ENCODE measurements at places on chromosomes 5 and 9.

- no peak for DNase-seq
Measured at GRCh38 chr5:13350767-13351166, 593.7 kb downstream of the DNAH5 start.

DNA sequence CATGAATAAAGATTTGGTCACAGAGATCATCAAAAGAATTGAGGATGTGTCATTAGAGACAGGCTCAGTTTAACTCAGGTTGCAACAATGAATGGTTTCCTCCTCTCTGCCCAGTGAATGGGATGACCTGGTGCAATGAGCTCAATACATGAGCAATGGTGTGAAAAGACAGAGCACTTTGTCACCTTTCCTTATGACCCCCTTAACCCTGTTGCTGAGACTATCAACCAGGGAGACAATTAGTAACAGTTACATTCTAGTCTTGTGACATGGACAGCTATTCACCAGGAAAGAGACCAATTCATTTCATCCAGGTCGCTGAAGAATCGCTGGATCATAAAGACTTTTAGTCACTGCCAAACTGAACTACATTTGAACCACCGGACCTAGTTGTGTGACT is 19.9 kb upstream of the CDH6 start:
- DNase-seq = no peak

- DNase-seq = no peak
Measured at GRCh38 chr5:143653256-143653655, 158.7 kb upstream of the HMHB1 start.

GRCh38 chr9:76521906-76522305 is 62.9 kb downstream of the GCNT1 start:
- DNase-seq = no peak

- DNase-seq = no peak
Measured at GRCh38 chr5:88518131-88519016, 249.7 kb upstream of the TMEM161B start.

GRCh38 chr5:141916522-141916921 is 7.1 kb upstream of the DELE1 start:
- no peak for DNase-seq

DNA sequence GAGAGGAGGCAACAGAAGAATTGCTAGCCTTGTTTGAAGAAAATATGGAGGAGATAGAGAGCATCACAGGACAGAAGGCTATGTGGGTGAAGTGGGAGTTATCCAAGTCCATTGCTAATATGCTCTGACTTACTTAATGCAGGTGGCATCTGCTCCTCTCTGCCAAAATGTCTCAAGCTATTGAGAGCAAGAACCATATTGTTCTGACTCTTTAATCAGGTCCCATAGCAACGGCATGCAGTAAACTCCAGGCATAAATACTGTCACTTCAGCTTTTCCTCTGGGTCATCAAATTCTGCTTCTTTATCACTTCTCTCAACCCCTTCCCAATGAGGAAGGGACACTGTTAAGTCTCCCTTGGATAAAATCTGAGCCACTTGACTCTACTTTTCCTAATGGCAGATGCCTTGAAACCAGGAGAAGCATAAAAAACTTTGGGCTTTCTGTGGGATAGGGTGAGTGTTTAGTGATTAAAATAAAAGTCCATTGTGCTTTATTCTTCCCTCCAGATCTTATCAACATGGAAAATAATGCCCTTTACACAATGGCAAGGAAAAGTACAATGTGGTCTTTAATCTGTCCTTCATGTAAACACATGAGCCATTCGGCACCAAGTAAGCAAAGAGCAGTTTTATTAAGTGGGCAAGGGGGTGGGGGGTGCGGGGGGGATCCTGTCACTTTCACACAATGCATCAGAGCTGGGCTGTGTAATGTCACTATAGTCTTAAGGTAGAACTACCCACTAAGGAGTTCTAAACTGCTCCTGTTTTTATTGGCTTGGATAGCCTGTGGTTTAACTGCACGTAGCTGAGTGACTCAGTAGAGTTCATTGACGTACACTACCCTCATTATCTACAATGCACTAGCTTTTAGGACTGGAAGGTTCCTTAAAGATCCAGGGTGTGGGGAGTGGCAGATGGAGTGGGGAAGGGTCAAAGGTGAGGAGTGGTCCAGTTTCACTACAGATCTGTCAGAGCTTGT is 71.0 kb upstream of the TARS1 start:
- no peak for DNase-seq

DNA sequence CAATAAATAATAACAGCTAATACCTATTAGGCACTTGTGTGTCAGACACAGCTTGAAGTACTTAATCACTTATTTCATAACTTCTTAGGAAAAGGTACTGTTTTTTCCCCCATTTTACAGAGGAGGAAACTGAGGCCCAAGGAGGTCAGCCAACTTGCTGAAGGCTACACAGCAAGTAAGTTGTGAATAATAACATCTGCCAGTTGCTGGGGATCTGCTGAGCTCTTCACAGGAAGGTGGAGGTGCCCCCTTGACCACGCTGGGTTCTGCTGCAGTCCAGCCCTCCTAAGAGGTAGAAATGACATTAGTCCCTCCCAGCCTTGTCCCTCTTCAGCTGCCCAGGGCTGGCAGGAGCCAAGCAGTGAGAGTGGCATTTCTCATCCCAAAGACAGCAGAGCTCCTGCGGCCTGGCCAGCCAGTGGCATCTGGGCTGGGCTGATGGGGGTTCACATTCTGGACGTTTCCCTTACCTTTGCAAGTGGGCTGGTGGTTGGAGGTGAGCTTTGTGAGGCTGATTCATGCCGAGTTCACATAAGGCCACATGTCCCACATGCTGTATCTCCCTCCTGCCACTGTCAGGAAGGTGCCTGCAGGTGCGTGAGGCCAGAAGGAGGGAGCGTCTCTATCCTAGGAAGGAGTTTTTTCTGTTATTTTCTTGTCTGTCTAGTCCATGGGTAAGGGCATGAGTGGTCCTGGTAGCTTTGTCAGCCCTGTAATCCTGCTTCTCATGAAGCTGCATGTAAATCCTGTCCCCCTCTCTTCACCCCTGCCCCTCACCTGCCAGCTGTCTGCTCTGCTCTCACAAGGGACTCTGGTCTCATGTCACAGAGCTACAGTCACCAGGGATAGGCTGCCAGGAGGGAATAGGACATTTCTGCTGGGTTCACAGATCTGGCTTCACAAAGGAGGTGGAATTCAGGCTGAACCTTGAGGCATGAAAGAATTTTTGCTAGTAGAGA is 171.7 kb downstream of the MACROH2A1 start:
- no peak for DNase-seq

Data from CD4-positive, alpha-beta T cell treated with Interleukin-10 for 1 hour (primary cell).